ENCODE measurements at places on chromosomes 5 and 9. TPM values are rescaled to one million over a fixed set of nuclear protein-coding genes. Genes with fewer than 3 reads are reported as not detected.

PAPPA gene
- total RNA-seq: 15.3 TPM

RIMOC1 gene
- total RNA-seq: 33.7 TPM

DNA sequence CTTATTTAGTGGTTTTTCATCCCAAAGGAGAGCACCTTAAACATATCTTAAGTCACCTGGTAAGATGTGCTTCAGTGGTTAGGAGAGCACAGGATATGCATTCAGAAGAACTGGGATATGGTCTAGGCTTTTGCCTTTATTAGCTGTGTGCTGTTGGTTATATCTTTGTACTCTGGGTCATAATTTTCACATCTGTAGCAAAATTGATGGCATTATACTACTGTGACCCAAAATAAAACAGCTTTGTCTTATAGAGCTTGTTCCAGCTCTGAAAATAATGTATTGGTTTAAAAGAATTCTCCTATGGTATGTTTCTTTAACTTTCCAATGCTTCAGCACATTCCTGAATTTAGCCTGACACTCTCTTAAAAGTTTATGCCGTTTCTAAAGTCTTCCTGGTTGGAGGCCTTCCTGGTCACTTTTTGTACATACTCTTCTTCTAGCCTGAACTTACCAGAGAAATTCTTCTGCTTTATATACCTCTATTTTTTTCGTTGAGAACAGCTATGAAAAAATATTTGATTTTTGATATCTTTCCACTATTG lies 337.1 kb upstream of the MPDZ start:
- DNase-seq: no peak

GRCh38 chr5:148540647-148541046 lies 113.7 kb downstream of the HTR4 start:
- no peak for DNase-seq

DNA sequence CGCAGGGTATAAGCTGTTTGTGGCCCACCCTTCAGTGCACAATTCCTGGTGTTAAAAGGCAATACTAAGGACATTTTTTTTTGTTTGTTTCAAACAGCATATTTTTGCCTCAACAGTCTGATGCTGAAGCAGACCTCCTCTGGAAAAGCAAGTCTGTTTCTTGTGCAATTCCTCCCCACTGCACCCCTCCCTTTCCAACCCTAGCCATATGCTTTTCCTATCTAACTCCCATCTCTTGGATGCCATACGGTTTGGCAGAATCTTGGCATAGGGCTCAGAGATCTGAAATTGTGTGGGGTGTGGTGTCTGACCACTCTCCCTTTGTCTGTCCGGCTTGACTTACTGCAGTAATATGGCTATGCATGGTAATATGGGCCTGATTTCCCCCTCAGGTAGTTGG lies 161.6 kb downstream of the TMEM38B start:
- DNase-seq: no peak

DNA sequence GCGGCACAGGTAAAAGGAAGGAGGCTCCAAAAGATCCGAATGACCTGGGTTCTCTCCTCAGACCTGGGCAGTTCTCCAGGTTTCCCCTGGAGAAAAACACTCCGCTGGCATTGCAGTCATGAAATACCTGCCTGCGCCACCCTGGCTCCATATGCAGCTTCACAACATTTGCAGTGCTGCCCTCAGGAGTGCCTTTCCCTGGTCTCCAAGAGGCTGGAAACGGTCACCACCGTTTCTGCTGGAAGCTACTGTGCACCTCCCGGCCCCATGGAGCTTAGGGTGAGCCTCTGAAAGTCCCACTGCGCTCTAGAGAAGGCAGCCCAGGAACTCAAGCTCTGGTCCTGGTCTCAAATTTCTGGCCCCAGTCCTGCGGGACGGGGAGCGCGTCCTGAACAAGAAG lies 670 bp downstream of the UGT3A1 start:
- DNase-seq: no peak

GFPT2 gene
- 83.3 TPM for total RNA-seq

GRCh38 chr9:135584934-135585333 lies 23.4 kb downstream of the PAEP start:
- no peak for DNase-seq

PTRH1 gene
- 8.7 TPM for total RNA-seq

- no peak for DNase-seq
These were observed 80.7 kb downstream of the AP3B1 start for GRCh38 chr5:78213799-78214198.

DNA sequence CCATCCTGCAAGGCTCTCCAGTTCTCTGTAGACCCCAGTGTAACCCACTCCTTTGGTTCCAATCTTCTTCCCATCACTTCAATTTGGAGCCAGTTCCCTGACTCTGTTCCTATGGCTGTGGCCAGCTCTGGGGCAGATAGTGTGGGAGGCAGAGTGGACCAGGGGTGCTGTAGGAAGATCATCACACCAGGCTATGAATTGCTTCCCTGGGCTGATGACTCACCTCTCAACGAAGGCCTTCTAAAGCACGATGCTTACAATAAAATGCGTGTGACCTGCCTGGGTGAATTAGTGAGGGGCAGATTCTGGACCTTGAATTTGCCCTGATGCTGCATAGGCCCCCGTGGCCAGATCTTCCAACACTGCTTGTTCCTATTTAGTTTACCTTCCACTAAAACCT lies 289.7 kb downstream of the FBXL7 start:
- DNase-seq: no peak

GRCh38 chr9:85942913-85943709 lies 2.2 kb downstream of the NAA35 start:
- no peak for DNase-seq

DNA sequence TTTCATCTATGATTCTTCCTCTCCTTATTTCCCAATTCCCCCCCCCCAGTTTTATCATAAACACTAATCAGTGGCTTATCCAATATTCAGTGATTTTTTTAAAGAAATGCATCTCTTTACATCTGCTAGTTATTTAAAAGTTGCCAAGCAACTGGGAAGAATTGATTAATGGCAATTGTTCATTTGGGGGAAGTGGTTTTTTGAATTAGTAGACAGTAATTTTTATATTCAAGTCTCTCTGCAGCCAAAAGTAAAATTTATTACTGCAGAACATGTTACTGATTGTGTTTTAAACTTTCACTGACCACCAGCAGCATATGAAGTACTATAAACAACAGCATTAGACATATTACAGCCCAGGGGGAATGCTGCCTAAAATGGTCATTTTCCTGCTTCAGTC lies 308.8 kb upstream of the NREP start:
- no peak for DNase-seq

MEF2C gene
- total RNA-seq: 86.7 TPM

- DNase-seq: no peak
These were observed 198.7 kb upstream of the HAPLN1 start for GRCh38 chr5:83919071-83920041.

DNA sequence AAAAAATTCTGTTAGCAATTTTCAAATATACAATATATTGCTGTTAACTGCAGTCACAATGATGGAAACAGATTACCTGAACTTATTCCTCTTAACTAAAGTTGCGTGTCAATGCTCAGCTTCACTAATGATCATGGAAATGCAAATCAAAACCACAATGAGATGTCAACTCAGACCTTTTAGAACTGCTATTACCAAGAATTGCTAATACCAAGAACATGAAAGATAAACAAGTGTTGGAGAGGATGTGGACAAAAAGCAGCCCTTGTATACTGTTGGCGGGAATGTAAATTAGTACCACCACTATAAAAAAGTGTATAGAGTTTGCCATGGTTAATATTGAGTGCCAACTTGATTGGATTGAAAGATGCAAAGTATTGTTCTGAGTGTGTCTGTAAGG lies 1409.7 kb upstream of the CDH18 start:
- DNase-seq: no peak

TPPP gene
- total RNA-seq: 10.8 TPM

GRCh38 chr5:89991592-89991991 lies 418.0 kb downstream of the CETN3 start:
- DNase-seq: no peak

DNA sequence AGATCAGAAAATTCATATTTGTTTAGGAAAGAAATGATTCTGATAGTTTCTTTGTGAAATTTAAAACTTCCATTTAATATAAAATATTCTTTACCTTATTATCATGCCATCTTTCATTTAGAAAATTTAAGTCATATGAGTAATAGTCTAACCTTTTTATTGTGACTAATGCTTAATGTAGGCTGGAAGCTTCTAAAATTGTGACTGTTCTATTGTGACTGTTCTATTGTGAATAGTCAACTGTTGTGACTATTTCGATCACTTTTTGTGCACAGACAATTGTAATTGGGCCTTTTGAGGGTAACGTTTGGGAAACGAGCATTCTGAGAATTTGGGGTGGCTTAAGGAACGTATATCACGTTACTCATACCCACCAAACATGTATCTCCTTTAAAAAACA lies 100.0 kb downstream of the PARP8 start:
- no peak for DNase-seq

PDE6A gene
- not detected for total RNA-seq

GRCh38 chr9:37515620-37516258 lies 30.0 kb downstream of the POLR1E start:
- peak; percentile 55 for DNase-seq

DNA sequence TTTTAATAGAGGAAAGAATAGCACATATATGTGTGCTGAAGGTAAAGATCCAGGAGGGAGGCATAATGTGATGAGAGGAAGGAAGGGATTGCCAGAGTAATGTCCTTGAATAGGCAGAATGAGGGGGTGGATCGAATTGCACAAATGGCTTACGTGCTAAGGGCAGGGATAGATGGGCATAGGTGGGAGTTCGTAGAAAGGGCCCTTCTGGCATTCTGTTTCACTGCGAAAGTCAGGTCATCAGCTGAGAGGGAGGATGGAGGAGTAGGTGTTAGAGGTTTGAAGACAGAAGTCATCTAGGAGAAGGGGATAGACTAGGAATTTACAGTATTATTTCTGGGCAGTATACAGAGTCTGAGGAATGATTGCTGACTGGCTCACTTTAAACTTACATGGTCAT lies 32.1 kb downstream of the CNOT6 start:
- DNase-seq: no peak

DNA sequence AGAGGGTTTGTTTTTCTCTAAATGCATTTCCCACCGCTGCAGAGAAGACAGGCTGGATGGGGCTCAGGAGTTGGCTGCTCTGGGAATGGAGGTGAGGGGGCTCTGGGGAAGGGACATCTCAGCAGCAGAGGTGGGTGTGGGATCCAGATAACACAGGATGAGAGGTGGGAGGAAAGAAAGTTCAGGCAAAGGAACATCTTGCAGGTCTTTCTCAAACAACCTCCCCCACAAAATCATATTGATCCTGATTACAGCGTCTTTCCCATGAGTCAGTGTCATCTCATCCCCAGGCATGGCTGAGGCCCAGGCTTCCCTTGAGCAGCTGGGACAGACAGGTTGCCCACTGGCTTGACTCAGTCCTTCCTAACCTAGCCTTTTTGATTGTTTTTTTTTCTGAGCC lies 11.3 kb upstream of the ACSL6 start:
- DNase-seq: no peak

PCDHA12 gene
- total RNA-seq: 0.24 TPM

All from posterior vena cava (tissue), 2 donors.